ENCODE measurements at places on chromosomes 4 and X.

GRCh38 chr4:46886711-46887110 lies 22.3 kb downstream of the COX7B2 start:
- DNase-seq, result no peak

DNA sequence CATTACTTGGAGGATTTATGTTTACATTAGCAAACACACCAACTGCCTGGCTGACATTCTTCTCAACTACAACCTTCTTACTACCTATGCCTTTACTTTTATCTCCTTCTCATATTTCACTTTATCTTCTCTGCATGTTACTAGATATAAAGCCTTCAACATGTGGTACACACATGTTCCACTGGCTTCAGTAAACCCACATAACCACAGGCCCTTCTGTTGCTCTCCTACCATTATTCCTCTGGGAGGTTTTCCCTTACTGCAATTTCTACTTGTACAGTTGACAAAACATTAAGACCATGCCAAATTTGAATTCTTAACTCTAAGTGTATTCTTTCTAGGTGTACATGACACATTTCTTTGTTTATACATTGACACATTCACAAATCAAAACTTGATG lies 133.1 kb downstream of the ARAP2 start:
- DNase-seq, result no peak

GRCh38 chrX:7574325-7574724 lies 268.6 kb upstream of the VCX start:
- DNase-seq, result no peak

DNA sequence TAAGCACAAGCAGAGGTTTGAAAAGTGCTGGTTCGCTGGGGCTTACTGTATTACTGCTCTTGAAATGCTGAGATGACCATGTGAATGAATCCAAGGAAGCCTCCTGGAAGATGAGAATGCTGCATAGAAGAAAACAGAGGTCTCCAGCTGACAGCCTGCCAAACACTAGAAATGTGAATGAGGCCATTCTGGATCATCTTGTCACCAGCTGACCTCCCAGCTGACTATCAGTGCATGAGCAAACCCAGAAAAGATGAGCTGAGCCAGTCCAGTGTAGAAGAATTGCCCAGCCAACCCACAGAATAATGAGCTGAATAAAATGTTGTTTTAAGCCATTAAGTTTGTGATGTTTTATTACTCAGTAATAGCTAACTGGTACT lies 49.1 kb upstream of the DYNLT3 start:
- DNase-seq, result no peak
